ENCODE measurements at places on chromosomes 3 and 15.

DNA sequence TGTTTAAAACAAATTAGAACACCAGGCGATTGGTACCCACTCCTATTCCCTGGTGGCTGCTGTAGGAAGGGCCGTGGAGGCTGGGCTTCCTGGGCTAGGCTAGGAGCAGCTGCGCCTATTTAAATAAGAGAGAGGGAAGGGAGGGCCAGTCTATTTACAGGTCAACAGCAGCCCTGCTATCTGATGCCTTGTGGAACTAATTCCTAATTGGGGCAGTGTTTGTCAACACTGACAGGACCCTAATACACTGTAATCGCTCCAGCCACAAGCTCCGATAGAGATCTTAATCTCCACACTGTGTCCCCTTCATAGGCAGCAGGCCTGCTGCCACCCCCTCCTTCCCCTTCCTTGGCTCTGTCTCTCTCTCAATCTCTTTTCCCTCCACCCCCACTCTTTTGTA, 116.9 kb upstream of the SOX14 start:
- no peak for DNase-seq

GRCh38 chr15:89575656-89576416, 567 bp downstream of the TICRR start:
- DNase-seq: peak; percentile 13

- no peak for DNase-seq
Measured at GRCh38 chr3:160403028-160403545, 3.6 kb downstream of the SMC4 start.

DNA sequence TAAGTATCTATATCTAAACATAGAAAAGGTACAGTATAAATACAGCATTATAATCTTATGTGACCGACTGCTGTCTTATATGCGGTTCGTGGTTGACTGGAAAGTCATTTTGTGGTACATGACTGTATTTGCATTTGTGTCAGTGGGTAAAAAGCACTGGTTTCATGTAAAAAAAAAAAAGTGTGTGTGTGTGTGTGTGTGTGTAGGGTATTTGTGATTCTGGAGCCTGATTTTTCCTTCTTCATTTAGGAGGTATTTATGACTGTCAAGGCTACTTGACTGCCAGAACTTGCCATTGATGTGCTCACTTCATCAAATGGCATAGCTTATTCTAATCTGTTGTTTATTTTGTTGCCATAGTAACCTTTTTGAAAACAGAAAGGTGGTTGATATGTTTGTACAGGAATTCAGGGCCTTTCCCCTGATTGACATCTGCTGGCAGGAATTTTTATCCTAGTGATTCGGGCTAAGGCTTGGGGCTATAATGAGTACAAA, 63.2 kb downstream of the AKAP13 start:
- DNase-seq: peak; percentile 21

DNA sequence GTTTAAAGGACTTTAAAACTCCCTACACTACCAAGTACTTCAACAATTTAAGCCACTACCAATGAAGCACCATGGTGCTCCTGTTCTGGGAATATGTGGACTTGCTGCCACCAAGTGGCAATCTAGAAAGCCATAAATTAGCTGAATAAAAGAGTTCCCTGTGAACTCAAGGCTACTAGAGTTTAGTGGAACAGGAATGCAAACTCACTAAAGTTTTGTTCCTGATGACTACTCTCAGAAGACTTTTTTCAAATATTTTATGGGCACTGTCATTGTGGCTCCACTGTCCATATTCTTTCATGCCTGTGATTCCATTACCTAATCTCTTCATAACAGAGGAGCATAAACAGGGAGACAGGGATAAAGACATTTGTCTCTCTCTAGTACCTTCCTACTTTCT, 63.9 kb downstream of the TMCC1 start:
- peak; percentile 89 for DNase-seq

Measured in HCEC 1CT (cell line).